ENCODE measurements at places on chromosomes 11 and 22.

DNA sequence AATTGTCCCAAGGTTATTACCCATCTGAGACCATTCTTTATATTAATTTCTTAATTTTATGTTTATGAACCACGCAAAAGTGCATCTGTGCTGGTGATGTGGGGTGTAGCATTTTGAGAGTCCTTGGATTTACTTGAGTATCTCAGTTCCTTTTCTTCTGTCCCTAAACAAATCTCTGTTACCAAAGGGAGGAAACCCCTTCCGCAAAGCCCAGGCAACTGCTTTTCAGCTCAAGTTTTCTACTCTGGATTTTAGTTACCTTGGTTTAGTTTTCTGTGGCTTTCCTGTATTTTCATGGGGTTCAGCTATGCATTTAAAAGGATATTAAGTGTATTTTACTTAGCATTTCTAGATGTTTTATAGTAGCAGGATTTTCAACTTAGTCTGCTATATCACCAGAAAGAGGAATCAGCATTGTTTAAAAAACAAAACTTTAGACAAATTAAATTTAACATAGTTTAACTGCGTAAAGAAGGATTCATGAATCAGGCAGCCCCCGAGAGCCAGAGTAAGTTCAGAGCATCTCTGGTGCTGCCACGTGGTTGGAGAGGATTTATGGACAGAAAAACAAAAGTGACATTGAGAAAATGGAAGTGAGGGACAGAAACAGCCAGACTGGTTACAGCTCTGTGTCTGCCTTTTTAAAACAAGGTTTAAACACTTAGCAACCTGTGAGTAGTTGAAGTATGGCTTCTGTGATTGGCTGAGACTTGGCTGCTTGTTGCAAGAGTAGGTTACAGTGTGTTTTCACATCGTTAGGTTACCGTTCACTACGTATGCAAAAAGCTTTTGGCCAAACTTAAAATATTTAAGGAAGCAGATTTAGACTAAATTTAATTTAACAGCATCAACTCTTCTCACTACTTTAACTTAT lies 9.6 kb downstream of the ADM start:
- DNase-seq = peak; percentile 87

- no peak for DNase-seq
Observed at GRCh38 chr11:23586173-23586572, 725.9 kb upstream of the CCDC179 start.

- DNase-seq = peak; percentile 43
Observed at GRCh38 chr11:64095949-64096348, 60.2 kb downstream of the FLRT1 start.

GRCh38 chr11:34261820-34262219 lies 96.0 kb downstream of the ABTB2 start:
- DNase-seq = no peak

- DNase-seq = no peak
Observed at GRCh38 chr11:73412308-73412707, 36.1 kb downstream of the RELT start.

- DNase-seq = no peak
Observed at GRCh38 chr11:44596525-44597276, 31.2 kb downstream of the CD82 start.

GRCh38 chr22:45587638-45588505 lies 83.8 kb upstream of the ATXN10 start:
- no peak for DNase-seq

- no peak for DNase-seq
Observed at GRCh38 chr22:49586873-49587272, 240.8 kb downstream of the BRD1 start.

GRCh38 chr11:122850076-122850631 lies 11.9 kb downstream of the CRTAM start:
- DNase-seq = no peak

DNA sequence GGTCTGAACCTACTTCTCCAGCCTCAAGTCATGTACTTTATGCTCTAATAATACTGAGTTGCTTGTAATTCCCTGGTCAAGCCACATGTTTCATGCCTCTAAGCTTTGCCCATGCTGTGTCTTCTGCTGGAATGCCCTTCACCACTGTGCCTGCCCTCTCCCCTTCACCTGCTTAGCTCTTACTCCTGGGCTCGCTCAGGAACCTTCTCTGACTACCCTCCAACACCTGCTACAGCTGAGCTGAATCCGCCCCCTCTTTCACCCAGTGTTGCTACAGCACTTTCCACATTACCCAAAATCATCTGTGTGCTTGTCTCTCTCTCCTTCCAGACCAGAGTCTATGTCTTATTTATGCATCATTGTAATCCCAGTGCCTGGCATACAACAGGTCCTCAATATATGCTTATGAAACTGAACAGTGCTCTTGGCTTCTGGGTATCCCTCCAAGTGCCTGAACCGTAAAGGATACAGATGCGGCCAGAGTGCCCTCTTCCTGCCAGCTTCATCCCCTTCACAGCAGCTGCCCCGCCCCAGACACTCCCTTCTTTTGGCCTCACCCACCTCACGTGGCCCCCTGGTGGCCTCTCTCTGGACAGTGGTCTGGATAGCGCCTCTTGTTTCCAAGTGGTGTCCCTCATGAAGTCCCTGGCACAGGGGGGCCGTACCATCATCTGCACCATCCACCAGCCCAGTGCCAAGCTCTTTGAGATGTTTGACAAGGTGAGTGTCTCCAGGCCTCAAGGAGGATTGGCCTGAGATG lies 7.1 kb downstream of the ABCG4 start:
- DNase-seq = no peak

DNA sequence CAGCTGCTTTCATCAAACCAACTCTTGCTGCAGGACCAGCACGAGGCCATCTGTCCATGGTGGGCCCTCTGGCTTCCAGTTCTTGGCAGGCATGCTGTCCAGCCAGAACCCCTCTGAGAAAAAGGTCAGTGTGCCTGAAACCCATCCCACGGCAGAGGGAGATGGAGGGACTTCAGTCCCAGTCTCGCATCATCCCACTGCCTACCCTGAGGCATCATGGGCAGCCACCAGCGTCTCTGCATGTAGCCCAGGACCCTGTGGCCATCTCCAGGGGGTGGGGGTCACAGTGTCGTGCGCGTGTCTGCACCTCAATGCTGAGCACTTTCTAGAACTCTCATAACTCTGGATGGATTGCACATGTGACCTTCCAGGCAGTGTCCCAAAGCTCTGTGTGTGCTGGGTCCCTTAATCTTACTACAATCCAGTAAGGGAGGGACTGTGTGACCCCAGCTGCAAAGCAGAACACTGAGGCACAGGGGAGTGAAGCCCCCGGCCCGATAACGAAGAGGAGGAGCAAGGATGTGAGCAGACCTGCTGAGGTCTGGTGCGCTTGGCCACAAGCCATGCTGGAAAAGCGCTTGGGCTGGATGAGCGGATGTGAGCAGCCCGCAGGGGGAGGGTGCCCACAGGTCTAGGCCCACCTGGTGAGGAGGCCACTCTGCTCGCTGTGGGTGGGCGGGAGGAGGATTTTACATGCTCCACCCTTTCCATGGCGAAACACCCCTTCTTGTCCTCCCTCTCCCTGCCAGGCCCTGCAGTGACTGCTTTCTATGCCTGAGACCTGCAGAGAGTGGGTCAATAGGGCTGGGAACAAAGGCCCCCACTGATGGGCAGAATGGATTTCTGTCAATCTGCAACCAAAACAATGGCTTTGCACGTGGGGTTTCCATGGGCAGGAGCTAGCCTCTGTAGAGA lies 1401.0 kb downstream of the BRD1 start:
- no peak for DNase-seq

DNA sequence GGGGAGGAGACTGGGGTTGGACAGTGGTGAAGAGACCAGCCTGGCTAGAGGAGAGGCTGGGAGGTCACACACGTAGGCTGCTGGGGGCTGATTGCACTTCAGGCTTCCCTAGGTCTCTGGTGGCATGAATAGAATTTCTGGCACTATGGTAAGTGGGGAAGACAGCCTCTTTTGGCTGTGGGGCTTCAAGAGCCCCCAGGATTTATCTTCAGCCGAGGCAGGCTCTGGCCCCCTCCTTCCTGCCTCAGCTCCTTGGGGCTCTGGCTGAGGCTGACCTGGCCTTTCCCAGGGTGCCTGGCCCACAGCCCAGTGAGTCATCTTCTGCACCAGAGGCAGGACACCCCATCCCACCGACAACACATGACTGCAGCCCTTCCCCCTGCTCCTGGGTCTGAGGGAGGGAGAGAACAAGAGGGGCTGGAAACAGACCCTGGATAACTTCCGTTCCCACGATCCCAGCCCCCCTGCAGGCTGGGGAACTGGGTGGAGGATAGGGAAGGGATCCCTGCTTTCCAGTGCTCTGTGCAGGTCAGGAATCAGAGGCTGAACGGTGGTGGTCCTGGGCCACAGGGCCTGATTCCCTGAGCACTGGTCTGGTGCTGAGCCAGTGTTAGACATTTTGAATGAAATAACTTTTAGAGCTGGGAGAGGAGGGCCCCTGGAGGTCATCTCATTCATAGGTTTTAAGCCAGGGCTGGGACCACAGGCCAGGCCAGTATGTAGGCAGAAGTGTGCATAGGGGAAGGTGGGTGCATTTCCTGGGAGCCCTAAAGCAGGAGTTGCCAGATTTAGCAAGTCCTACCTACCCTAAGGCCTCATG lies 26.5 kb downstream of the ARHGEF17 start:
- DNase-seq = no peak
